Stimulated activated CD8-positive, alpha-beta memory T cell treated with anti-CD3 and anti-CD28 coated beads, Interleukin-7, amount 100 ng/mL, for 4 hours (primary cell): ENCODE measurements at places on chromosomes 2 and 18.
A peak's percentile ranks its signal among the peaks of the same experiment; 100 is the strongest.

DNA sequence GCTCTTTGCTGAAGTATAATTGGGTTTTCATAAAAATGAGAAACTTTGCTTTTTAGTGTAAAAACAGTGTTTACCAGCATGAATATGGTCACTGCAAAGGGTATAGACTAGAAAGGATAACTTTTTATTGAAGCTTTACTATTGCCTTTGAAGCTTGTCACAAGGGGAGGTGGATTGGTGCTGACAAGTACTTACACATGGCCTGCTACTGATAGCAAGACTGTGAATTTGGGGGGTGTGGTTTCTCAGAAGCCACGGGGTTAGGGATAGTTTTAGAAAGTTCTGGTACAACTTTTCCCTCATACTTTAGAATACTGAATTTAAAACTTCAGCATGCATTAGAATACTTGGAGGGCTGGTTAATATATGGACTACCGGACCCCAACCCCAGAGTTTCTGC, 294.1 kb downstream of the SOCS6 start:
- DNase-seq = no peak

- DNase-seq = no peak
These were observed 71.3 kb downstream of the TNFRSF11A start for GRCh38 chr18:62396381-62396780.

GRCh38 chr2:234272069-234272850, 221.8 kb downstream of the SPP2 start:
- no peak for DNase-seq

DNA sequence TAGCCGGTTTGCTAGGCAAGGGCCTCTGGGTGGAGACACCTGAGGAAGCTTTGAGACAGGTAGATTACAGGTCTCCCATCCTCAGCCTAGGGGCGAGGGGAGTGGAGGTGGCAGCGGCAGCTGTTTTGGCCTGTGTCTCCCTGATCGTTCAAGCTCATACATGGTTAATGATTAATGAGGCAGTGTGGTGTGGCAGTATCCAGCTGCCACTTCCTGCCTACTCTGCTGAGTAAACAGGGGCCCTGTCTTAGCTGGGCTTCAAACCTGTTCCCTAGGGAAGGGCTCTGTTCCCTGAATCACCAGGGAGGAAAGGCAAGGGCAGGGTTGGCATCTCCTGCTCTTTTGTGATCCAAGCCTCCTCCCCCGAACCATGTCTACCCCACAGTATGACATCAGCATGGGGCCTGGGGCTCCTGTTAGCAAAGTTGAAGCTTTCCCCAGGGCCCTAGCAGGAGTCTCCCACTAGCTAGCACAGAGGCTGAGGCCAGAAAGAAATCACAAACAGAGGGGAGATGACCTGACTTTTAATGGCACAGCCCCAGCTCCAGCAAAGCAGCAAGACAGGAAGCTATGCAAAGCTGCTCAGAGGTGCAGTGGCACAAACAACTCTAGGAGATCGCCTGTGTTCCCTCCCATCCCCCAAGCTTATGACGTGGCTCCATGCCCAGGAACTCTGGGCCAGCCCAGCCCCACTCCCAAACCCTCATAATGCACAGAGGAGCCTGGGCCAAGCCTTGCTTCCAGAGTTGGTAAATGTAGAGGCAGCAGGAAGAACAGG, 3.7 kb upstream of the TUBA4B start:
- no peak for DNase-seq

DNA sequence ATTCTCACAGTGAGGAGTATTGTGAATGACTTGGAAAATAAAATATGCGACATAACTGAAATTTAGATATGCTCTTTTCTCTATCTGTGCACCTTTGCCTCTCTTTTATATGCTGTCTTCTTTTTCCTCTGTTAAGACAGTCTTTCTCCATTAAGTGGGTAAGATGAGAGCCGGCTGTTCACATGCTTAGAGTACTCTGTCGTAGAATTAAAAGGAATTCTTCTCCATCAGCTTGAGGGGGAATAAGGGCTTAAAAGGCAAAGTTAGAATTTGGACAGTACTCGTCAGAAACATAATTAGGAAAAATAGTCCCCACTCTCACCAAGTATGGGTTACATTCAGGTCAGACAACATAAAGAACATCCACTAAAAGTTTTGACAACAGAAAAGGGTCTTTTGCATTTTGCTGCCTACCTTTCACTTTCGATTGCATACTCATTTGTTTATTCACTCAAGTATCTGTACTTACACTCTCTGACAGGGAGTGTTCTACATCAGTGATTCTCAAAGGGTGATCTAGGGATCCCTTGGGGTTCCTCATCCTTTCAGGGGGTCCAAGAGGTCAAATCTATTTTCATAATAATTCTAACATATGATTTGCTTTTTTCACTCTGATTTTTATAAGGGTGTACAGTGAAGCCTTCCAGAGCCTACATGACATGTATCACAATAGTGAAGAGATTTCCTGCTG, 48.0 kb downstream of the ARHGAP15 start:
- no peak for DNase-seq

DNA sequence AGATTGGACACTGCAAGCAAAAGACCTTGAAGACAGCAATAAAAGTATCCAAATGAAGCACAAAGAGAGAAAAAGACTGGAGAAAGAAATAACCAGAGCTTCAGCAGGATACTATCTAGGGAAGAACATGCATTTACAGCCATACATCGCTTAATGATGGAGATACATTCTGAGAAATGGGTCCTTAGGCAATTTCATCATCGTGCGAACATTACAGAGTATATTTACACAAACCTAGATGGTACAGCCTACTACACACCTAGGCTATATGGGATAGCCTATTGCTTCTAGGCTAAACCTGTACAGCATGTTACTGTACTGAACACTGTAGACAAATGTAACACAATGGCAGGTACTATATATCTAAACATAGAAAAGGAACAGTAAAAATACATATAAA, 11.9 kb downstream of the OLA1 start:
- DNase-seq = no peak

- DNase-seq = no peak
These were observed 6.8 kb downstream of the DNAJB2 start for GRCh38 chr2:219285894-219286425.

GRCh38 chr18:25360301-25360899, 8.4 kb upstream of the ZNF521 start:
- no peak for DNase-seq

GRCh38 chr2:111106706-111107105, 14.0 kb upstream of the BCL2L11 start:
- no peak for DNase-seq

DNA sequence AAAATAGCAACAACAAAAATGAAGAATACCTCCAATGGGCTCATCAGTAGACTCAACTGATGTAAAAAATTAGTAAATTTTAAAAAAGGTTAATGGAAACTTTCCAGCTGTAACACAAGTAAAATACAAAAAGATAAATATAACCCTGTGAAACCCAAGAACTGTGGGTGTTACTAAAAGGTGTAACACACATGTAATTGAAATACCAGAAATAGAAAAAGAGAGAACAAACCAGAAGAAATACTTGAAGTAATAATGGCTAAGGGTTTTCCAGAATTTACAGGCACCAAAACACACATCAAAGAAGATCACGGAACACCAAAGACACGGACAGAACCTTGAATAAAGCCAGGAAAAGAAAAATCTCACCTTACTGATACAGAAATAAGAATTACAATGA, 590.6 kb upstream of the RAB6C start:
- no peak for DNase-seq

DNA sequence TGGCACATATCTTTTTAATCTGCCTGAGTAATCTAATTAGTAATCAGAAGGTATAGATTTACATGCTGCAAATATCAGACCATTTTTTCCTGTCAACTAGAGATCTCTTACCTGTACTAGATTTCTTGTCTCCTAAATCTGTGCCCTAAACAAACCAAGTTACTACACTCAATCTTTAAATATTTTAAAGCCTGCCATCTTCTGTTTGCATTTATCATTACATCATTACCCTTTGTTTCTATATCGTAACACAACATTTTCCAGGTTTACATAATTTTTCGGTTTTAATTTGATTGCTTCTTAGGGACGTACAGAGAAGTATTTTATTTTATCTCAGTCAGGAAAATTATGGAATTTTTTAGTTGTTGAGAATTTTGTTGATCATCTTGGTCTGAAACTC, 25.7 kb downstream of the PSMA8 start:
- DNase-seq = no peak

DNA sequence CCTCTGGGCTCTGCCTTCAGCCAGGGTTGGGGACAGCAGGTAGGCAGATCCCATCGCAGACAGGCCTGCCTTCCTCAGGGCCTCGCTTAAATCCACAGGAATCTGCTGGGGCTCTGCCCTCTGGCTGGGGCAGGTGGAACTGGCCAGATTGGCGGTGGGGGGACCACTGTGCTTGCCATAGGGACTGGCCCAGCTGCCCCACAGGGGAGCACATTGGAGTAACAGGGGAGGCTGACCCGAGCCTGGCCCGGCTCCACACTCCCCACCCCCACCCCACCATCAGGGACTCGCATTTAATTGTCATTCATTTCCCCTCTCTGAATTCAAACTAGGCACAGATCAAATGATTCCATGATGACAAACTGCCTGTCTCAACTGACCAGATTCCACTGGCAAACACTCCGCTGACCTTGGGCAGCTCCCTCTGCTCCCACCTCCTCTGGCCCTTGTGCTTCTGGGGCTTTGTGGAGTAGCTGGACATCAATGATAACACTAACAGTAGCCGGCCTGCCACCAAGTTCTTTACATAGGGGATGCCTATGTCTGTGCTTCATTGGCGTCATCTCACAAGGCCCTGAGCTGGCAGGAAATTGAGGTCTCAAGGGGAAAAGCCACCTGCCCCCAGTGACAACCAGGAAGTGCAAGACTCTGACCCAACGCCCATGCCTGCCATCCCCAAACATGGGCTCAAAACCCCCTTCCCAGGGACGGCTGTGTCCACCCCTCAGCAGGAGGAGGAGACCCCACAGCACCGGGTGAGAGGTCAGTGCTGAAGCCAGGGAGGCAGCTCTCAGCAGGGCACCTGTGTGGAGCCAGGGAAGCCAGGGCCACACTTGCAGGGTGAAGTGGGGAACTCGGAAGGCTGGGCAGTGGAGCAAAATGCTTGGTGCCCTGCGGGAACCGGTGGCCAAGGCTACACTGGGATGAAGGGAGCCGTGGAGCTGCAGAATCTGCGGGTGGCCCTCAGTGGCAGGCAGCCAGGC, 2.1 kb upstream of the B3GNT7 start:
- DNase-seq = peak; percentile 22

GRCh38 chr2:173223871-173224270, 130.8 kb upstream of the CDCA7 start:
- no peak for DNase-seq

- no peak for DNase-seq
These were observed 8.6 kb downstream of the KANSL1L start for GRCh38 chr2:210162466-210163124.

- DNase-seq = no peak
These were observed 2.2 kb downstream of the DSG2 start for GRCh38 chr18:31500051-31500688.

- no peak for DNase-seq
These were observed 1641.3 kb upstream of the SLC39A10 start for GRCh38 chr2:194015751-194016150.

DNA sequence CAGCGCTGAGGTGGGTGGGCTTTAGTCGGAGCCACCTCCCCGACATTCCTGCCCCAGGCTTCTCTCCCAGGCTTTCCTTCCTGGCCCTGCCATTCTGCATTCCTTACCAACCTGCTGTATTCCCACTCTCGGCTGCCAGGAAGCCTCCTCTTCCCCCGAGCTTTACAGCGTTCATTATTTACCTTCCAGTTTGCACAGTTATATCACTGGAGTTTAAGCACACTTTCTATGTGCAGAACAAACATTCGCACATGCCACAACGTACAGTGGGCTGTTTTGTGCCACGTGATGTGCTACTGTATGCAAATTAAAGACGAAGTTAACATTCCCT, 246.3 kb downstream of the SOX11 start:
- no peak for DNase-seq

DNA sequence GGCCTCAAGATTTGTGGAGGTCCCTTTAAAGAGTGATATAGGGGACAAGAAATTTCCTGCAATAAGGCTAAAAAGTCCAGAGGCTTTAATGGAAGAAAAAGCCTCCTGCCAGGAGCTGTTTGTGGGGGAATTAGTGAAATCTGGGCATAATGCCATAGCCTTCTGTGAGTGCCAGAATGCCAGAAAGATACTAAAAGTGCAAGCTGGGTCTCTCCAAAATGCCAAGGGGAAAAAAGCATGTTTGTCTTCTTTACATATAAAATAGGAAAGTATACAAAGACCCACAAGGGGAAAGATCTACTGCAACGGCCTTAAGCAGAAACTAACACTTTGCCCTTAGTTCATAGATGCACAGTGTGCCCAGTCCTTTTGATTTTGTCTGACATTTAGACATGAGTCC, 647.7 kb upstream of the ZNF804A start:
- no peak for DNase-seq

- DNase-seq = no peak
These were observed 3.3 kb downstream of the HES6 start for GRCh38 chr2:238236571-238236970.

- no peak for DNase-seq
These were observed 208.2 kb upstream of the ALPP start for GRCh38 chr2:232170396-232170795.

DNA sequence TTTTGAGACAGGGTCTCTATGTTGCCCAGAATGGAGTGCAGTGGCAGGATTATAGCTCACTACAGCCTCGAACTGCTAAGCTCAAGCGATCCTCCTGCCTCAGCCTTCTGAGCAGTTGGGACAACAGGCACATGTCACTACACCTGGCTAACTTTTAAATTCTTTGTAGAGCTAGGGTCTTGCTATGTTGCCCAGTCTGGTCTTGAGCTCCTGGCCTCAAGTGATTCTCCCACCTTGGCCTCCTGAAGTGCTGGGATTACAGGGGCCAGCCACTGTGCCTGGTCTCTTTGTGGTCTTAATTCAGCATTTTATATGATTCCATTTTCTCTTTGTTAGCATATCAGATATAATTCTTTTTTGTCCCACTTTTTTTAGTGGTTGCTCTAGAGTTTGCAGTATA, 34.1 kb downstream of the CEP192 start:
- no peak for DNase-seq

GRCh38 chr2:235229236-235229635, 264.6 kb upstream of the AGAP1 start:
- no peak for DNase-seq

DNA sequence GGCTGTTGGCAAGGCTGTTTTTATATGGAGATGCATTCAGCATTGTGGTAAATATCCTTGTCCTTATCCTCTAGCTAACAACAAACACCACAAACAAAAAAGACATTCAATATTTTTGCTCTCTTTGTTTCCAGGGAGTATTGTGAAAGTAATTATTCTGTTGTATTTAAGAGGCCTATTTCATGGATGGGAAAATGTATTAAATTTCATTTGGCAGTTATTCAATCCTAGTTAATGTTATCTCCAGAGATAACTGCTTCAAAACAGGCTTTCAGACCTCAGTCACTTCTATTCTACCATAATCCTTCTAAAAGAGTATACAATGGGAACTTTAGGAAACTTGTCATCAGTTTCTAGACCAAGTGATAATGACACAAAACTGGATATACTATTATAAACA, 280.5 kb upstream of the CCDC68 start:
- DNase-seq = no peak

GRCh38 chr2:195473862-195474261, 183.2 kb upstream of the SLC39A10 start:
- no peak for DNase-seq
